Astrocyte of the spinal cord (primary cell): ENCODE measurements at places on chromosomes 6 and 20.

DNA sequence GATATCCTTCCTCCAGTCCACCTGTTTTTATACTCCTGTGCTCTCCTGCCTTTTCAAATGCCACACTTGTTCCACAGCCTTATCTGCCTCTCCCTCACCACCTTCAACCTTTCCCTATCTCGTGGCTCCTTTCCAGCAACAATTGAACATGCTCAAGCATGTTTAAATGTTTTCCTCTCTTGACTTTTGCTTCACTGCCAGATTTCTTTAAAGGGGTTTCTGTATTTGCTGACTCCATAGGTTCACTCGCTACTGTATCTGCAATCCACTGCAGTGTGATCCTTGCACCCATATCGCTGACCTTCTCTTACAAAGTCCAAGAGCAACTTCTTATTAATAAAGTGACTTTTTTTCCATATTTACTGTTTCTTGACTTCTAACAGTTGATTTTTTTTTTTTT lies 11.2 kb upstream of the GMNN start:
- DNase-seq, result no peak

DNA sequence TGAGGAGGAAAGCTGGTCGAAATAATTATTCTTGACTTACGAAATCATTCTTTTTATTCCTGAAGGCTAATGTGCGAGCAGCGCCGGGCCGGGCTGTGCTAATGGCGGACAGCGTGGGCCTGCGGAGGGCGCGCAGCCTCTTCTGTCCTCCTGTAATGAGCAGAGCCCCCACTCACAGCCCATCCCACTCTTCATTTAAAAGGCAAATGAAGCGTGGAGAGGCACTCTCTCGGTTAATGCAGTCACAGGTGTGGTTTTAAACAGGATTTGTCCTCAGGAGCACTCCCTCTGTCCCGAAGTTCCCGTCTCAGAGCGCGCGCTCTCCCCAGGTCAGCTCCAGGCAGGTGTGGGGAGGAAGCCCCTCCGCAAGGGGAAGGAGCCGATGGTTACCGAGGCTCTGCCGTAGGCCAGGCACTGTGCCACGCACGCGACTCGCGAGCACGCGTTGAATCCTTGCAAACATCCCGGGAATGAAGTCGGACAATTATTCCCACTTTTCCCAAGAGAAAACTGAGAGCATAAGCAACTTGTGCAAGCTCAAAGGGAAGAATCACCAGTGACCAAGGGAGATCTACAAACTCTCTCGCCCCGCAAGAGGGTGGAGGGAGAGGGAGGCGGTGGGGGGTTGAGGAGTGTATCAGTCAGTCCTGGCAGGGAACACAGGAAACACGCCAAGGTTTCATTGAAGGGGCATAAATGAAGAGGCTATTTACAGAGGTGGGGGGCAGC lies 35.5 kb upstream of the ZFAND3 start:
- DNase-seq, result peak; percentile 22

DNA sequence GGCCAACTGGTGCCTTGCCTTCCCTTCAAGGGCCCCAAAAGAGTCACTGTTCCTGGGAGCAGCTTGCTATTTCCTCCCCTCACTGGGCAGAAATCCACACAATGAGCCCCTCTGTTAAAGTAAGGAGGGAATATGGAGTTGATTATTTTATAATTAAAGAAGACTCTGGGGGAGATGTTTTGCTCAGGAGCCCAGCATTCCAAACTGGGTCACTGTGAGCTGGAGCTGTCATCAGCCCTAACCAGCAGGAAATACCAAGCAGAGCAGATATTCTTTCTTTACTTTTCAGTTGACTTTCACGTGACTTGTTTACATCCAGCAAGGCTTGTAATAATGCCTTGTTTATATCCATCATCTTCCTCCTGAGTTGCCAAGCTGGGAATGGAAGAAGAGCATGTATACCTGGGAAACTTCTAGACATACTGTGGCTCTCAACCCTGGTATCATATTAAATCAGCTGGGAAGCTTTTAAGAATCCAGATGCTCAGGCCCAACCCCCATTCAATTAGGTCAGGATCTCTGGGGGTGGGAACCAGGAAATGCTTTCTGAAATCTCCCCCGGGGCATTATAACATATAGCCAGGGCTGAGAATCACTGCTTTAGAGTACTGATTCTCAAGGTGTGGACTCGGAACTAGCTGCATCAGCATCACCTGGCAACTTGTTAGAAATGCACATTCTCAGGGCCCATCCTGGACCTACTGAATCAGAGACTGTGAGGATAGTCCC lies 175.6 kb upstream of the MYLIP start:
- no peak for DNase-seq

DNA sequence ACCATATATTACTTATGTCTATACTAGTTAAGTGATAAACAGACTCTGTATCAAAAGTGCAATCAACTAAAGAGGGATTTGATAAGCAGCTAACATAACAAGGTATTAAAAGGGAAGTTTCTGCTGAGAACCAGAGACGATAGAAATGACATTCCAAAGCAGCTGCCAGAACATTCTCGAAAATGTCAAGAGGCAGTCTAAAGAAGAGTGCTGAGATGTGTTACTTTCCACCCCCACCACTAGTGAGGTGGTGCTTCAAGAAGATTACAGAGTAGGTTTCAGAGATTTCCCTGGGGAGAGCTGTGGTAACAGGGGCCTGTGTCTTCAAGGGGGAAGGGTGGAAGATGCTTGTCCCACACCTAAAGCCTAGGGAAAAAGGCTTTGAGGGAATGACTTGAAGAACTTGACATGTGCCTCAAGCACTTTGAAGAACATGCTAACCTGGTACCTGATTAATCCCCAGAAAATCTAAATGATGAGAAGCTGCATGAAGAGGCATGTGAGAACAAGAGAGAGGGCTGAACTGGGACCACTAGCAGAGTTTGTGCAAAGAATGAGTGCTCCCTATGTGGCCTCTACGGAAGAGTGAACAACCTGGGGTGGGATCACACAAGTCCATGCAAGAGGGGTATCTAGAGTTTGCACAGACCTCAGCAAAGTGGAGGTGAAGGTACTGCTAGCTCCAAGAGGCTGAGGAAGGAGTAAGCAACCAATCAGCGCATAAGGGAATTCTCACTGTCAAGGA lies 5.0 kb downstream of the FAM184A start:
- no peak for DNase-seq
